ENCODE measurements at places on chromosomes 13 and 19.

GRCh38 chr13:30712536-30713532 is 22.5 kb upstream of the ALOX5AP start:
- no peak for DNase-seq

GRCh38 chr13:58598241-58598640 is 966.7 kb downstream of the PCDH17 start:
- DNase-seq = no peak

DNA sequence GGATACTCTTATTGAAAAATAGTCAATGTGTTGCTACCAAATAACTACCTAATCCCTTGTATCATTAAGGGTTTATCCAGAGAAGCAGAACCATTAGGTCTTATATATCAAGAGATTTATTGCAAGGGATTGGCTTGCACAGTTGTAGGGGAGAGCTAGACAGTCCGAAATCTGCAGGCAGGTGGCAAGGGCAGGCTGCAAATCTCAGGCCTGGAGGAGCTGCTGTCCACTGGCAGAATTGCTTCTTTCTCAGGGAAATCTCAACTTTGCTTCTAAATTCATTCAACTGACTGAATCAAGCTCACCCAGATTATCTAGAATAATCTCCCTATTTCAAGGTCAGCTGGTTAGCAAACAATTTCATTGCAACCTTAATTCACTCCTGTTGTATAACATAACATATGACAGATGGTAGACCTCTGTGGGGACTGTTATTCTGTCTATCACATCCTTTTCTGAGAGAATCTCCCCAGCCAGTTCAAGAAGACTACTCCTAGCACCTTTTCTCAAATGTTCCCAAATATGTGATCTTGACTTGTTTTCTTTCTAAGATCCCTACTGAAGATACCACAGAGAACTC is 194.2 kb downstream of the NHLRC3 start:
- DNase-seq = no peak

DNA sequence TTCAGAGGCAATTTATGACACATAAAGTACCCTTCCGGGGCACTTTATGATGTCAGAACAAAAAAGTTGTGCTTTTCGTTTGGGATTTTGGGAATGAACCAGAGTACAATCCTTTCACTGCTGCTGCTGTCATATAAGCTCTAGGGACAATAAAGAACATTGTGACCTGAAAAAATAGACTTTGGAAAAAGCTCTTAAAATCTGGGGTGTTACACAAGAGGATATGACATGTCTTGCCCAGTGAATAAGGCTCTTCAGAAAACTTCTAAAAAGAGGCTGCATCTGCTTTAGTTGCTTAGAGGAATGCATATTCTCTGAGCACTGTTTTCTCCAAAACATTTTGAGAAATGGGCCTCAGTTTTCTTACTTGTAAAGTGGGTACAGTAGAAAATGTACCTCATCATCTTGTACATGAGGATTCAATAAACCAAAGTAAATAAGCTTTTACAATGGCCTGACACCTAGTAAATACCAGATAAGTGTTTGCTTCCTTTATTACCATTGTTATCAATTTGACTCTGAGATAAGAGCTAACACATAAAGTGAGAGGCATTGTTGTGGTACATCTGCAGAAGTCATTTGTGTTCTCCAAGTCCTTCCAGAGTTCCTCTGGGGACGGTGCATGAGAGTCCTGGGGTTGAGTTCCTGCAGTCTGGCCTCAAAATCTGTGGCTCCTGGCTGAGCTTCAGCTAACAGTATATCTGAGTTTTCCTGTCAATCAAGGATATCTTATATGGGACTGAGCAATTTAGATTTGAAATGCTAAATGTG is 67.4 kb upstream of the EDNRB start:
- no peak for DNase-seq

DNA sequence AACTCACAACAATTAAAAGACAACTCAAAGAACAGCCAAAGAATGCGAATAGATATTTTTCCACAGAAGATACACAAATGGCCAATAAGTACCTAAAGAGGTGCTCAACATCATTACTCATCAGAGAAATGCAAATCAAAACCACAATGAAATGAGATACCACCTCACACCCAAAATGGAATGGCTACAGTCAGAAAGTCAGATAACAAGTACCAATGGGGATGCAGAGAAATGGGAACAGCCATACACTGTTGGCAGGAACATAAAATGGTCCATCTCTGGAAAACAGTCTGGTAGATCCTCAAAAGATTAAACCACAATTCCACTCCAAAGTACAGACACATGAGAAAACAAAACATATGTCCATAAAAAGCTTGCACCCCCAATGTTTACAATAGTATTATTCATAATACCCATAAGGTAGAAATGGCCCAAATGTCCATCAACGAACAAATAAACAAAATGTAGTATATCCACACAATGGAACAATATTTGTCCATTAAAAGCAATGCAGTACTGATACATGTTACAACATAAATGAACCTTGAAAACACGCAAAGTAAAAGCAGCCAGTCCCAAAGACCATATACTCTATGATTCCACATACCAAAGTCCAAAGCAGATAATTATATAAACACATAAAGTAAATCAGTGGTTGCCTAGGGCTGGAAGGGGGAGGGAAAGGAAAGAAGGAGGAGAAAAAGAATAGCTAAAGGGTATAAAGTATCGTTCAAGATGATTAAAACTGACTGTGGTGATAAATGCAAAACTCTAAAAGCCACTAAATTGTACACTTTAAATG is 19.6 kb downstream of the USP12 start:
- no peak for DNase-seq

DNA sequence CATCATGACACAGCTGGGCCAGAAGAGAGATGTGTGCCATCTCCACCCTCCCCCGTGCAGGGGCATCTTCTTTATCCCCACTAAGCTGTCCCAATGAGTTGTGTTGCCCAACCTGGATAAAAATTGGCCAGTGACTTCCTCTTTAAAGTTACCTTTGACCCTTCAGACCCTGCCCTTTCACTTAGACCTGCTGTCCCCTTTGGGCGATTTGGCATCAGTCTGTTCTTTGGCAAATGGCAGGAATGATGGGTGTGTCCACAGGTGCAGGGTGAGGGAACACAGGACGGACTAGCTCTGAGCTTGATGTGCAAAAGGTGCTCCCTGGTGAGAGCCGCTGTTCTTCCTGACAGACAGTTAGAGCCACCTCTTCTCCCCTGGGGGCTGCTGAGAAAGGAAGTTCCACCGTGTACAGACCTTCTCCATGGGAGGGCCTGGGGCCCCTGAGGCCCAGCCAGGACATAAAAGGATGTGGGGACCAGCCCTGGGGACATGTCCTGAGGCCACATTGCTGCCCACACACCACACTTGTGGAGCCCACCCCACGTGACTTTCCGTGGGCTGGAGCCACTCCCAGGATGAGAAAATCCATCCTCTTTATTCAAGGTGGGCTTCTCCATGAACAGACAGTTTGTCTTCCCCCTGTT is 1.7 kb downstream of the CYP4F8 start:
- no peak for DNase-seq

GRCh38 chr13:110192472-110192871 is 114.5 kb downstream of the COL4A1 start:
- no peak for DNase-seq

GRCh38 chr13:77537289-77537919 is 1.9 kb downstream of the SCEL start:
- DNase-seq = no peak

DNA sequence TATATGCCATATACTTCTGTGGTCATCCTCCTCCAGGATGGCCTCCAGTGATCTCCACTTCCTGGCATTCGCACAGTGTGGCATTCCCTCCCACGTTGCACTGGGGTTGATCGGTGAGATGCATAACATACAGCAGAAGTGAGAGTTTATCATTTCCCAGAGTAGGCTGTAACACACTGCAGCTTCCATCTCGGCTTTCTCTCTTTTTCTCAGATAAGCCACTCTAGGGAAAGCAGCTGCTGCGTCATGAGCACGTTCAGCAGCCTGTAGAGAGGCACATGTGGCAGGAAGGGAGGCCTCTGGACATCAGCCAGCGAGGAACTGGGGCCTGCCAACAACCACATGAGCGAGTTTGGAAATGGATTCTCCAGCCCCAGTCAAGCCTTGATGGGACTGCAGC is 807.1 kb downstream of the DIAPH3 start:
- no peak for DNase-seq

All from endothelial cell (in vitro differentiated cells).